ENCODE measurements at places on chromosomes 11 and 22.

GRCh38 chr11:120516461-120517389 lies 5.2 kb downstream of the GRIK4 start:
- no peak for DNase-seq

- peak; percentile 9 for DNase-seq
Measured at GRCh38 chr22:33105501-33105911, 47.3 kb upstream of the SYN3 start.

DNA sequence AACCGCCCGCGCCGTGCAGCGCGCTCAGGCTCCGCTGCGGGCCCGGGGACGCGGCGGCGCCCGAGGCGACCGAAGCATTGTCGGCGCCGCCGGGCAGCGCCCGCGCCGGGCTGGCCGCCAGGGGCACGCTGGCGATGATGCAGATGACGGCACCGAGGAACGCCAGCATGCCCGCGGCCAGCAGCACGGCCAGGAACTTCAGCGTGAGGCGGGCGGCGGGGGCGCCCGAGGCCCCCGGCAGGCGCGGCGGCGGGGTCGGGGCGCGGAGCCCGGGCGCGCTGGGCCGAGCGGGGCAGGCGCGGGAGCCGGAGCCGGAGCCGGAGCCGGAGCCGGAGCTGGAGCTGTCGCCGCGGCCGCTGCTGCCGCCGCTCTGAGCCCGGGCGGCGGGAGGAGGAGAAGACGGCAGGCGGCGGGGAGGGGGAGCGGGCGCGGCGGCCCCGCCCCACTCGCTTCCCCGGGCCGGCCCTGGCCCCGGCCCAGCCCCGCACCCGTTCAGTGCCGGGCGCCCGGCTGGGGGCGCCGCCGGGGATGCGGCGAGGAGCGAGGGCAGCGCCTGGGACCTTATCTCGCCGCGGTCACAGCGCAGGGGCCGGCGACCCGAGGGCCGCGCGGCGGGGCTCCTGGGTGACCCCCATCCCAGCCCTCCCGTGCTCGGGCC lies at the start of gene NPTXR:
Gene NPTXR, minus strand, starts transcription at position 372 of the 658 bp plus-strand sequence.
- peak; percentile 60 for DNase-seq

DNA sequence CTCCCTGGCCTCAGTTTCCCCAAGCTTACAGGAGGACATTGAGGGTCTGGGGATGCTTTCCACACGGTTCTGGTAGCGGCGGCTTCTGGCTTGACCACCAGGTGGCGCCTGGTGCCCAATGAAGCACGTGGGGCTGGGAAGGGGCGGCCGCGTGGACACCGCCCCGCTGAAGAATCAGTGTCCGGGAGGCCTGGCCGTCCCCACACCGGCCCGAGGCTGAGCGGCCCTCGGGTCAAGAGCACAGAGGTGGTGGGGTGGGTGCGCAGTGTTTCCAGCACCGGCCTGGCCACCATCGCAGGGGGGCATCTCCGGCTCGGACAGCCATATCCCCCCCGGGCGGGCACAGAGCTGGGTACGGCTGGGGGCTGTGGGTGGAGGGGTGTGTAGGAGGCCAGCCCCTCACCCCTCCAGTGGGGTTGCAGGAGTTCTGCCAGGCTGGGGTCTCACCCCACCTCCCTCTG lies 27.8 kb upstream of the PPARA start:
- peak; percentile 63 for DNase-seq

- no peak for DNase-seq
Measured at GRCh38 chr11:27886857-27887256, 186.6 kb upstream of the BDNF start.

- DNase-seq: peak; percentile 64
Measured at GRCh38 chr11:36023922-36024321, 80.1 kb downstream of the LDLRAD3 start.

- peak; percentile 1 for DNase-seq
Measured at GRCh38 chr11:58739725-58740430, 8.1 kb upstream of the GLYAT start.

DNA sequence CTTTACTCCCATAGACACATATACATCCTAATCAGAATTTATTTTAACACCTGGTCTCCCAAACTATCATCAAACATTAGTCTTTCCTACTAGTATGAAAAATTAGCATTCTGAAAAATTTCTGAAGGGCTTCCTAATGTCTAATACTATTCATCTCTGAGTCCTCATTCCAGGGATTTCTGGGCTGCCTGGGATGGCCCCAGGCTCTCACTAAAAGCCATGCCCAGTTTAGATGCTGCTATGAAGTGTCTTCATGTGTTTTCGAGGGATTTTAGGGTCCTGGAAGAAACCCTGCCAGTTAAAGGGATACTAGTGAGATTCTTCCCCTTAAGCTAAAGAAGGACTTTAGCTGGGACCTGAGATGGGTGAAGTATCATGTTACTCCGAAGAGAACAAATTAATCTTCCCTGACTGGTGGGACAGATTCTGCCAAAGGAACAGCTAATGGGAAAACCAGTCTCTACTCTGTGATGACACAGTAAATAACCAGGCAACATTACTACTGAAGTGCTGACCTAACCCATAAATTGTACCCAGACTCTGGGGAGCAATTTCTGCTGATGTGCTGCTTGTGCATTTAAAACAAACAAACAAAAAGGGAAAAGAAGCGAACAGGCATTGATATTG lies 342.6 kb downstream of the SOX6 start:
- no peak for DNase-seq

- DNase-seq: no peak
Measured at GRCh38 chr11:64387916-64388315, 29.0 kb downstream of the RPS6KA4 start.

All from fibroblast of skin of back (primary cell).